ENCODE measurements at places on chromosomes 1 and 21.

DNA sequence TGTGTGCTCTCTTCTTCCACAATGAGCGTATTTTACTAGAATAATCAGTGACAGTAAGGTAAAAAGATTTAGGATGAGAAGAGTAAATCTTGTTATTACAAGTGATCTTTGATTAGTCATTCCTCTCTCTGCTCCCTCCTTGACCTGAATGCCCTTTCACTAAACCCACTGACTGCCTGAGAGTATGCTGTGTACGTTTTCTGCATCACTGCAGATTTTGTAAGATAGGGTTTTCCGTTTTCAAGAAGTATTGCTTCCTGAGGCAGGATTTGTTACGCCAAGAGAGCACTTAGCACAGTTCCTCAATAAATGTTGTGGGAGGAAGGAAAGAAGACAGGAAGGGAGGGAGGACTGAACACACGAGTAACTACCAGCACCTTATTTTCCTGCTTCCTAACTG is 7.7 kb upstream of the LAMB3 start:
- no peak for DNase-seq

GRCh38 chr21:17066006-17066405 is 446.8 kb upstream of the CXADR start:
- DNase-seq: no peak

- DNase-seq: no peak
These were observed 11.8 kb downstream of the UBE2T start for GRCh38 chr1:202329891-202330290.

GRCh38 chr1:13701271-13701640 is 1.3 kb downstream of the PRDM2 start:
- DNase-seq: no peak

DNA sequence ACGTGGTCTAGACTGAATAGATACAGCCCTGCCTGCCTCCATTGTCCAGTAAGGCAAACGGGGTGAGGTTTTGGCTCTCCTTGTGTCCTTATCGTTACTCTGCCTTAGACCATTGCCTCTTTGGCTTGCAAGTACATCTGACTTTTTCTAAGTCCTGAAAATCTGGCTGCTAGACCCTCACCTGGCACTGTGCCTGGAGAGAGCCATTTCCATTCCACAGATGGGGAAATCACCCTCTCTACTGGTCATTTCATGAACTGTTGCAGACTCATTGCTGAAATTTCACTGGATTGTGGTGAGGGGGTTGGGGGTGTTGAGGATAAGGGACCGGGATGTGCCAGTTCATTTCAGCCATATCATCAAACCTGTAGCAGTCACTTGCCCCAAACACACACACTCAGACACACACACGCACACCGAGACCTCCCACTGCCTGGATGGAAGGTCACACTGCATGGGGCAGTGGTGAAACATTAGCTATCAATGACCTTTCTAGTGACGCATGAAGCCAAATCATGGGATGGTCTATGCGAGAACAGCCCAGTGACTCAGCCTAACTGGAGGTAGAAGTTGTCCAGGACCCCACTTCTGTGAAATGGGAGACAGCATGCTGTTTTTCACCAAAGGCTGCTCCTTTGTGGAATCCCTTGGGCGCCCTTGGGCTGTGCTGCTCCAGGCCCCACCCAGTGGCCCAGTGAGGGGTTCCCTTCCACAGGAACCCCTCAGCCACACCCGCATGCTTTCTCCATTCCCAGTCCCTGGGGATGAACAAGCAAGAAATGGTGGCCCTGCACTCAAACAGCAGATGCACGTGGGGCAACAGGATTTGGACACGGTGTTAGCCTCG is 34.9 kb upstream of the VASH2 start:
- no peak for DNase-seq

- DNase-seq: no peak
These were observed 11.6 kb upstream of the NPHP4 start for GRCh38 chr1:6003568-6004411.

GRCh38 chr1:245772325-245772724 is 617.5 kb downstream of the KIF26B start:
- no peak for DNase-seq

DNA sequence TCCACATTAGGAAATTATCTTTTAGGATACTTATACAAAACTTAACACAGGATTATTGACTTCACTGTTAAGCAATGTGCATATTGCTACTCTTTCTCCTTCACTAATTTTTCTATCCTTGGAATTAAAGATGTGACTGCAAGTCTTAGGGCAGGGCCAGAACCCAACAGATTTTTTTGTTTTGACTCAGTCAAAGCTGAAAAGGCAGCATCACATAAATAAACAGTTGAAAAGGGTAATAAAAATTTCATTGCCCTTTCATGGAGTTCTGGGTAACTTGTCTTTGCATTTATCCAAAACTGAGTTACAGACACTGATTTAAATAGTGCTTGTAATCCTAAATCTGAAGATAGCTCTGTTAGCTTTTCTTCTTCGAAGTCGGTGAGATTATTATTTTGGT is 1.9 kb upstream of the TMEM35B start:
- DNase-seq: no peak

- no peak for DNase-seq
These were observed 25.8 kb upstream of the LAPTM5 start for GRCh38 chr1:30783256-30783915.

GRCh38 chr1:225731491-225731890 is 46.1 kb upstream of the SRP9 start:
- no peak for DNase-seq

DNA sequence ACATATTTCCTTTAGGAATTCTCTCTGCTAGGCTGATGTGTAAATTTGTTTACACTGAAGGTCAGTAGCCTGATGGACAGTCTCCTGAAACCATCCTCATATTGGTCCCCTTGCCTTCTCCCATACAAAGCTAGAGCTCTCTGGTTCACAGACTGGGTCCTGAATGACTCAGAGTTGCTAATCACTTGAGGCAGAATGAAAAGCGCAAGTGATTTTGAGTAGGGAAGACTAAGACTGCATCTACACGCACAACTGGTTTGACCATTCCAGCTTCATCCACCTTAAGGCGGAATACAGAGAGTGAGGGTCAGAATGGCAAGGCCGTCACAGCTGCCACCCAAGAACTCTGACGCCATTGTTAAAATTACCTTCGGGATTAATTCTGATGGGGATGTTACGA is 70.2 kb upstream of the KIF26B start:
- no peak for DNase-seq

GRCh38 chr1:185694081-185694480 is 40.1 kb upstream of the HMCN1 start:
- DNase-seq: no peak

- DNase-seq: no peak
These were observed 2.1 kb downstream of the SH3BGRL3 start for GRCh38 chr1:26281971-26282370.

GRCh38 chr1:38285807-38286530 is 239.4 kb upstream of the POU3F1 start:
- no peak for DNase-seq

GRCh38 chr1:37792943-37793686 is 532 bp upstream of the MANEAL start:
- DNase-seq: no peak

- DNase-seq: no peak
These were observed 3.9 kb upstream of the WNT2B start for GRCh38 chr1:112504661-112505399.

GRCh38 chr1:112141923-112142322 is 152.5 kb upstream of the KCND3 start:
- no peak for DNase-seq

DNA sequence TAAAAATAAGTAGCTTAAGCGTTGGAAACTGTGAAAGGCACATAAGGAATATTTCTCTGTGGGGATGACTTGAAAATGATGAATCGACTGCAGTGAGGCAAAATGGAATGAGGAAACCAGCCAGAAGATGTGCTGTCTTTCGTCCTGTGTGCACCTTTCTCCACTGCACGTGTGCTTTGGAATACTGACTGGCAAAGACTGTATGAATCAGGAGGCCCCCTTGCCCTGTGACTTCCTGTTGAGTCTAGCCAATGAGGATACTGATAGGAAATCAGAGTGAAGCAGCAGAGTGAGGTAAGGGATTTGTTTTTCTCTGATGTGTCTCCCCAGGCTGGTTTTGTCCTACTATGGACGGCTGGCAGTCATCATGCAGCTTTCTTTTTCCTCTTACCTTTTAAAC is 118.2 kb upstream of the ADGRL4 start:
- no peak for DNase-seq

DNA sequence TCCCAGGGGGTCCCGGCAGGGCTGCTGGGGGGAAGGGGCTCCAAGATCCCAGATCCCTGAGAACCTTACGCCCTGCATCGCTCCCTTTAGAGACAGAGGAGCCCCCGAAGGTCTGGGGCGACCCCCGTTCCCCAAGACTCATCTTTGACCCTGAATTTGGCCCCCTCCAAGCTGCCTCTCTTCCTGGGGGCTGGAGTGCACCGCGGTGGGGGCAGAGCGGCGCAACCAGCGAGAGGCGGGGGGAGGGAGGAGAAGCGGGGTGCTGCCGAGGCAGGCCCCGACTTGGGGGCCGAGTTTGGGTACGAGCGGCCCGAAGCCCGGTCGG is 5.4 kb upstream of the PLEKHG5 start:
- DNase-seq: no peak

- no peak for DNase-seq
These were observed 30.5 kb upstream of the MACF1 start for GRCh38 chr1:39173995-39174380.

- DNase-seq: no peak
These were observed 19.7 kb downstream of the PPFIA4 start for GRCh38 chr1:203045821-203046594.

- no peak for DNase-seq
These were observed 18.2 kb upstream of the AHCTF1 start for GRCh38 chr1:246949956-246950355.

DNA sequence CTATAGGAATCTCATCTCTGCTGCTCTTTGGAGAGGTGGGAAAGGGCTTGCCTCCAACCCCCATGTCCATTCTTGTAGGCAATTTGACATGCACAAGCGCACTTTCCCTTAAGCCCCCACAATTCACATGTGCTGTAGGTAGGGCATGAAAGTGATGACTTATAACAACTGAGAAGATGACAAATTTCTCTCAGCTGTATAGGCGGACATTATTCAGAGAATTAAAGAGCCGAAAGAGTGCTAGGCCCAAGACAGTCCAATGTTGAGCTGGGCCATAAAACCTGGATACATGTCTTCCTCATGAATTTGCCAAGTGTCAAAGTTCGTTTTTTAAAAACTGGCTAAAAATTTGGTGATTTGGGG is 106.3 kb upstream of the LYPLAL1 start:
- no peak for DNase-seq

DNA sequence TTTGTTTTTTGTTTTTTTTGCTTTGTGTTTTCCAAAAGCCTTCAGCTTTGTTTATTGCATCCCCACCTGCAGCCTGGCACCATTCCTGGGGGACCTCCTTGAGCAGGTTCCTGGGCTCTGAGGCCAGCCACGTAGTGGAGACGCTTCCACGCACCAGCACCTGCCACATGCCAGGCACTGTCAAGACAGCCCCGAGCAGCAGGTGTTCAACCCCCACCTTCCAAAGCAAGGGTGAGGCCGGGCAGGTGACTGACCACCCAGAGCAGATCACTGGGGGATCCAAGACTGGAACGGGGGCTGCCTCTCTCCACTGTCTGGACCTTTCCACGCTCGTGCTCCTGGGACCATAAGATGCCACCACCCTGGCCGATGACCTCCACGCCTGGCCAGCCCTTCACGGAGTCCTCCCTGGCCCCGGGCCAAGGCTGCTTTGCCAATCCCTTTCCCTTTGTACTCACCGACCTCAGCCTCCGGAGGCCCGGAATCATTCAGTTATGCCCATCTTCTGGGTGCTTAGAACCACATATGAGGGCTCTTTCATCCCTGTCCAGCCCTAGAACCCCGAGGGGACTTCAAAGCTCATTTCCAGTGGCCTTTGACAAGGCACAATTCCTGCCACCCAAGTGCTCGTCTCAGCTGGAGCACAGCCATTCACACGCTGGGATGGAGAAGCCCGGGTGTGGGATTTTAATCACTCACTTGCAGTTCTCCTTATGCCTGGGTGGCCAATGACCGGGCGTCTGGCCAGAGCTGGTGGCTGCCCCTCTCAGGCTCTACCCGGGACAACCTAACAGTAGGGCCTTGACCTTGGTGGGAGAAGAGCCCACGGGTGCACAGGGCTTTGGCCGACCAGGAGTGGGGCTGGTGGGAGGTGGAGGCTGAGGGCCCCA is 330.8 kb downstream of the NPHP4 start:
- DNase-seq: no peak

DNA sequence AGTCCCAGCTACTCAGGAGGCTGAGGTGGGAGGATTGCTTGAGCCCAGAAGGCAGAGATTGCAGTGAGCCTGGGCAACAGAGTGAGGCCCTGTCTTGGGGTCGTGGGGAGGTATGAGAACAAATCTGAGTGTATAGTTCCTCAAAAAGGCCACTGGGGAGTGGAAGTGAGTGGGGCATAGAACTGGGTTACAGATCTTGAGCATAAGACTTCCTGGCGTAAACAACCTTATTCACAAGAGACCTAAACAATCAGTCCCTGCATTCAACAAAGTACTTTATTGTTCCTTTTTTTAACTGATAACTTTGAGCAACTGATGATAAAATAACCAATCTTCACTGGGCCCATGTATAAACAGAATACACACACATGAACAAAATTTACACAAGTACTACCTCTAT is 72.7 kb upstream of the MUTYH start:
- DNase-seq: no peak

DNA sequence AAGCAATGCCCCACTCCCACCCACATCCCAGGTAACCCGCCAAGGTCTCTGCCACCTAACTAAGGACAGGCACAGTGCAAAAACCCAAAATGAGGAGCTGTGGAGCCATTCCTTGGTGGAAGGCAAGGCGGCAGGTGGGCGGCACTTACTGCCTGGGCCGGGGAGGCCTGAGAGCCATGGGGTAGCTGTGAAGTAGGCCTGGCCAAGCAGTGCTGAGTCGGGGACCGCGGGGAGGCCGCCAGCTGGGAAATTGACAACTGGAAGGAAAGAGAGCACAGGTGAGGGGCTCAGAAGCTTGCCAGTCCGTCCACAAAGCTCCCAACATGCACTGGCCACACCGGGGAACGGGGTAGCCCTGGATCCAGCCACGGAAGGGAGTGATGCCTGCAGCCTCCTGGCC is 85.3 kb downstream of the NPHP4 start:
- DNase-seq: no peak

GRCh38 chr1:222420633-222421032 is 127.3 kb downstream of the HHIPL2 start:
- no peak for DNase-seq

- DNase-seq: no peak
These were observed 21.9 kb downstream of the LGALS8 start for GRCh38 chr1:236545621-236546169.

DNA sequence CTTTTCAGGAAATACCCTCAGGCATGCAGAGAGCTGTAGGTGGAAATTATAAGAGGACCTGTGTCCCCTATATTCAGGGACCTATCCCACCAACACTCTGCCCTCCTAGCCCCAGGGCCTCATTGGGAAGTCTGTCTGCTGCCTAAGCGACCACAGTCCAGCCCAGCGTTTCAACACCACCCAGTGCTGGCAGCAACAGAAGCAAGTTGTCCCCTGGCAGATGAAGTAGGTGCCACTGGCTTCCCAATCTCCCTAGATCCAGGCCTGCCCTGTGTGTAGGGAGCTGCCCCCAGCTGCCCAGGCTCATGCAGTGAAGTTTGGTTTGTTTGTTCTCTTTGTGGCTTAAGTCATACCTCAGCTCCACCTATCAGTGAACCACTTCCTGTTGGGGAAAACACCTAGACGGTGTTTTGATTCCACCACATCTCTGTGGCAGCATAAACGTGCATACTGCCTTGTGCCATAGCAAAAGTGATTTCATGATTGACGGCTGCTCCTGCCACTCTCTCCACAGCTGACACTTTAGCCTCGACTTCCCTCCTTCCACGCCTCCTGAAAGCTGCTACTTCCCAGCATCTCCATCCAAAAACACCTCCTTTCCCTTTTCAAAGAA is 8.1 kb upstream of the LEFTY1 start:
- peak; percentile 57 for DNase-seq
